Stimulated activated CD8-positive, alpha-beta memory T cell treated with anti-CD3 and anti-CD28 coated beads, Interleukin-12 subunit alpha, Interleukin-12 subunit beta, amount 100 ng/mL, for 1 hour (primary cell): ENCODE measurements at places on chromosomes 1 and 21.

- DNase-seq: no peak
Measured at GRCh38 chr1:45499415-45499769, 481 bp downstream of the CCDC163 start.

DNA sequence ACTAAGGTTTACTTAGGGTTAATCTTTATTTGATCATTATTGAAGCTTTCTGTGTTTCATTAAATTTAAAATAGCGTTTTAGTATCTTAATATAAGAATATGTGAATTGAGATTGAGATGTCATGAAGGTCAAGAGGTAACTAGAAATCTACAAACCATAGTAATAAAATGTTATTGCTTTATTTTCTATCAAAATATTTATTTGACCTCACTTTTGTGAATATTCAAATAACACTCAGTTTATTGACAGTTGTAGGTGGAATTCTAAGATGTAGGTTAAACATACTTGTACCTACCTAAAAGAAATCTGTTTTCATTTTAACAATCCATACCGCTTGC, 5.7 kb downstream of the ADGRL2 start:
- DNase-seq: no peak

- DNase-seq: peak; percentile 16
Measured at GRCh38 chr1:109802136-109802900, 38.6 kb upstream of the EPS8L3 start.

- DNase-seq: no peak
Measured at GRCh38 chr1:210292231-210292871, 36.4 kb upstream of the HHAT start.

DNA sequence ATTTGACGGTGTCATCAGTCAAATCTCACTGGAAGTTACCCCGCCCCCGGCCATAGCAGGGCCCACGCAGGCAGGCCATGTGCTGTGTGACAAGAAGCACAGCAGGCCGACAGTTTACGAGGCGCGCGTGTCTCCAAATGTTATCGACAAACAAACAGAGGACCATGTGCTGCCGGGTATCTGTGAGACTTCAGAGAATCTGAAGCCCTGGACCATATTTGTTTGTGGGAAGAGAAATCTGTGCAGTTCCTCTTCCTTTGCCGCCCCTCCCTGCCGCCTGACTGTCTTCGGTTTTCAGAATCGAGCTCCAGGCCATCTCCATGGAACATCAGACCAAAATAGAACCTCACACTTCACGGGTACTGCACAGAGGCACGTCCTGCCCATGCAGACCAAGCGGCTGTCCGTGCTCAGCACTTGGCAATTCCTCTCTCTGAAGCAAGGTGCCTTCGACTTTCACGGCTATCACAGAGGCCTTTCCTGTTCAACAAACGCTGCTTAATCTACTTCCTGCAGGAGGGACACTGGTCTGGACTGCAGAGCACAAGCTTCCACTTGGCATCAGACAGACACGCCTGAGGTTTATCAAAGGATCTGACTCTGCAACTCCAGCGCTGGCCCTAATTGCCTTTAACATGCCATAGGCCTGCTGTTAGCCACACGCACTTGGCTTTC, 135.7 kb upstream of the KRTAP19-8 start:
- DNase-seq: no peak

DNA sequence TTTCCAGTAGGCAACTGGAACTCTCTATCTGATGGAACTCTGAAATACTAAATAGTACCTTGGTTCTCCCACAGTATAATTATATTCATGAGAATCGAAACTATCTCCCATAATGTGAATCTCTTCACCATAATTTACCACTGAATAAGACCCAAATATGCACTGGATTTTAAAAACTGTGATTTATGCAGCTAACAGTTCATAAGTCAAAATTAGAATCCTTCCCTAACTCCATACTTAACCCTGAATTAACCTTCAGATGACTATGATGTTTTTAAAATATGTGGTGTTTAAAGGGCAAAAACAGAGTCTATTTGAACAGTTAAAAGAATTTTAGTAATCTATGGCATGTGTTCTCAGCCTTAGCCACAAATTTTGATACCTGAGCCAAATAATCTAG, 22.9 kb upstream of the SLC44A3 start:
- no peak for DNase-seq

DNA sequence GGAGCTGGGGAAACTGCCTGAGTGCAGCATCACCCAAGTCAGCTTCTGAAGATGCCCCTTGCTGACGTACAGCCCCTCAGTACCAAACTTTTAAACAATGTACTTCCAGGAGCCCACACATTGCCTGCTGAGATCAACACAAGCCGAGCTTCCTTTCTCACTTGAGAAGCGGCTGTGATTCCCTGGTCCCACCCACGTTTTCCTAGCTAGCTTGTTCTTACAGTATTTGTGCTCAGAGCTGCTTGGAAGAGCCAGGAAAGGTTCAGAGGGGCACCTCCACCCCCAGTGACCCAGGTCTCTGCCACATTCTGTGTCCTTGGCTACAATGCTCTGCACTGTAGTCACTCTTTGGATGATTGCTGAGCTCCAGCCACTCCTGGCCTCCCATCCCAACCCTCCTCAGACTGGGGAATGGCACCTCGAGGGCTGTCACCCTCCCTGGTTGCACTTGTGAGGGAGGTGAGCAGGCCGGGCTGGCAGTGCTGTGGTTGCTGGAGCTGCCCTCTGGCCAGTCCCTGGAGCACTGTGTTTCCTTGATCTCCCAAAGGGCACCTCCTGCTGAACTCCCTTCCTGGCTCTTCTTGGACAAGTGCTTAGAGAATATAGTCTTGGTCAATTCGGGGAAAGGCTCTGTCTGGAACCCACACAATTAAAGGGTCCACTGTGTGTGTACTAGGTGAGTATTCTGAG, 355.1 kb downstream of the AJAP1 start:
- no peak for DNase-seq

GRCh38 chr1:244053831-244054230, 2.7 kb downstream of the ZBTB18 start:
- no peak for DNase-seq

- no peak for DNase-seq
Measured at GRCh38 chr1:18045203-18045602, 62.4 kb upstream of the IGSF21 start.

- DNase-seq: no peak
Measured at GRCh38 chr1:220880726-220881506, 1.7 kb downstream of the HLX start.

- DNase-seq: no peak
Measured at GRCh38 chr21:29385934-29386520, 87.3 kb downstream of the BACH1 start.

DNA sequence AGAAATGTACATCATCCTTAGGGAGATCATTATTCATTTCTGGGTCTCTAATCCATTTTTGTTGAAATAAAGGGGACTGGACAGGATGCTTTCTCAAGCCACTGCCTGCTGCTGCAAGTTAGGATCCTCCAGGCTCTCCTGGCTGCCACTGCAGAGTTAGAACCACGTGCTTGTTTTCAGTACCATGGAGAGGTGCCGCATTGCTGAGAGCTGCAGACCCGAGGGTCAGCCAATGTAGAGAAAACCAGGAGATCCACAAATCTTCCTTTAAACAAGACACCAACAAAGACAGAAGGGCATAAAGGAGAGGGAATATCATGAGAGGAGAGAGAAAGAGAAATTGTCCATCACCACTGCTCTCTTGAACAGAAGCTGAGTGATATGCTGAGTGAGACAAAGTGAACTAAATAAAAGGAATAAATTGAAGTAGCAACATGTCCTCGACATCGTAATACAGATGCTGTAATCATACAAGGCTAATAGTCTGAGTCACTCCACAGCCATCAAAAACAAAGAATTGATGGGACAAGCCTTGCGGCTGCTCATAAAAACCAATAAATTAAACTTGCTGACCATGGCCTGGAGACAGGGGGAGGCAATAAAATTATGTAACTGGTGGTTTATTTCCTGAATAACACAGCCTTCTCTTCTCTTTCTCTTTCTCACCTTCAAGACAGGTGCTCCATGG, 255.7 kb downstream of the OMA1 start:
- DNase-seq: no peak

- peak; percentile 85 for DNase-seq
Measured at GRCh38 chr1:182143154-182143657, 81.7 kb upstream of the ZNF648 start.

GRCh38 chr1:182601913-182602312, 2.3 kb downstream of the RGS16 start:
- no peak for DNase-seq

DNA sequence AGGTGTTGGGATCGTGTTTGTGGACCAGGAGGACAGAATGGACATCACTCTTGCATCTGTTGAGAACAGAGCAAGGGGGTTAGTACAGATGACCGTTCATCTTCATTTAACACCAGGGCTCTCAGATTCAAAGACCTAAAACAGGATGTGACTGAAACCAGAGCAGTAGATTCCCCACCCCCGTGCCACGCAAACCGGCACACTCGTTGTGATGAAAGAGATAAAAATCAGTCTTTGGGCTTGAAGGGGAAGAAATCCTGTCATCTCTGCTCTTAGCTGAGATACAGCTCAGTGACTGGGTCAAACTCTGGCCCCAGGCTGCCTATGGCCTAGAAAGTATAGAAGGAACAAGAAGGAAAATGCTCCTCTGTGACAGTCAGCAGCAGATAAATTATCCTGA, 146.2 kb upstream of the KRTAP19-8 start:
- DNase-seq: peak; percentile 50

DNA sequence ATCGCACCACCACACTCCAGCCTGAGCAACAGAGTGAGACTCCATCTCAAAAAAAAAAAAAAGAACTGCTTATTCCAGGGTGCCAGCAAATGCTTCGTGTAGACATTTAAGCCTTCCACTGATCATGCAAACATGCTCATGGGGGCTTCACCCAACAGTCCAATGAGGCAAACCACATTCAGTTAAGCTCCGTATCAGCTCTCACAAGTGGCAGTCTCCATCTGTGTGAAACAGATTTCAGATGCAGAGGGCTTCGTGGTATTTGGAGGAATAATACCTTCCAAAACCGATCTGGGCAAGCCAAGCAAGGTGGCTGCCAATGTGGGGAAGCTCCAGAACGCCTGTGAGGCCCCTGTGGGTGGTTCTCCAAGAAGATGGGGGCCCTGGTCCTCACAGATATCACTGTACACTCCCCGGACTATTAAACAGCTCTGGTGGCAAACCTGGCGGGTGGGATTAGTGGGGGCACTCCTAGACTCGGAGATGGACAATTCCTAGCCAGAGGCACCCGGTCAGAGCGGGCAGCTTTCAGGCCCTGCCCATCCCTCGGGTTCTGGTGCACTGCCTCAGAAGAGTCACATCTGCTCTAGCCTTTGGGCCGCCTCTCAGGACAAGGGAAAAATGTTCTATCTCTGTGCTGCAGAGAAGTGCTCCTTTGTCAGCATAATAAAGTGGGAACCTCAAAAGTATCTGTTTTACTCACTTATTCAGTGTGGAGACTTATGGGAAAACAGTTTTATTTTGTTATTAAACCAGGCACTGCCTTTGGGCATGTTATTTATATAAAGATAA, 10.2 kb downstream of the CREG1 start:
- no peak for DNase-seq

GRCh38 chr1:245173446-245174211, 18.8 kb downstream of the KIF26B start:
- no peak for DNase-seq

DNA sequence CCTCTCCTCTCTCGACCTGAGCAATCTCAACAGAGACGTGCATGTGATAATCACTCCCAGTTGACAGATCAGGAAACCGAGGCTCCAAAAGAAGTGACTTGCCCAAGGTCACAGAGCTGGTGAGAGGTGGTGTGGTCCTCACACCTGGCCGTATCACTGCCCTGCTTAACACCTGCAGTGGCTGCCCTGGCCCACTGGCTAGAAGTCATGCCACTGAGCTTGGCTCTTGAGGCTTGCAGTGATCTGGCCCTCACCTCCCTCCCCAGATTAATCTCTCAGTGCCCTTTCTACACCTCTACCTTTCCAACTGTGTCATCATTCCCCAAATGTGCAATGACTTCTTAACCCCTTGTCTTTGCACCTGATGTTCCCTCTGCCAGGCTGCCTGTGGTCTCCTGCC, 38.8 kb downstream of the CDCP2 start:
- DNase-seq: no peak

- peak; percentile 5 for DNase-seq
Measured at GRCh38 chr1:158035976-158036583, 42.6 kb downstream of the KIRREL1 start.

DNA sequence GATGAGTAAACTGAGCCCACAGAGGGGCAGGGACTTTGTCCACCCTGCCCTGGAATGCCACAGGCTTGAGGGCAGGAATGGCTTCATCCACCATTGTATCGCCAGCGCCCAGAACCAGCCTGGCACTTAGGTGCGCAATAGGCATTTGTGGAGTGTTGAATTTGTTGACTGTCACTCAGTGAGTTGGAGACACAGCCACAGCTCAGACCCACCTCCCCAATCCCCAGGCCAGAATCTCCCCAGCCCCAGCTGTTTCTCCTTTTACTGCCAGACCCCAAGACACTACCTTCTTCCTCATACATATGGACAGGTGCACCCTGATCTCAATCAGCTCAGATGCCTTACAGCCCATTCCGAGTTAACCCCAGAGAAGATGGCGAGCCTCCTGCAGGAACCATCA, 674.5 kb downstream of the MATN1 start:
- DNase-seq: no peak

GRCh38 chr1:85240643-85241042, 18.8 kb downstream of the C1orf52 start:
- no peak for DNase-seq

DNA sequence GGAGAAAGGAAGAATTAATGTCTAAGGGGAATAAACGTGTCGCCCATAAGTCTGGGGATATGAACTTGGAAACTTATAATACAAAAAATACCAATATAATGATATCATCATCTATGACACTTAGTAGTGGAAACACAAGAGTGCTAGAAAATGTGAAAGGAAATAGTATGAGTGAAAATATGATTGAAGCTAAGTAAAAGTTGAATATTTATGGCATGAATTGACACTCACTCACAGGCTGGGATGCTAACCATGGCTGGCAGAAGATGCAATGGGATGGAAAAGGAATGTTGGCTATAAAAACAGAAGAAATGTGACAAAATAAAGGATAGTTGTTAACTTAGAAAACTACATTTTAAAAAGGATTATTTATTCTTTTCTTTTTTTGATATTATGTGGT, 120.1 kb downstream of the XPR1 start:
- DNase-seq: no peak

GRCh38 chr1:110916669-110917306, 43.8 kb downstream of the CD53 start:
- no peak for DNase-seq

DNA sequence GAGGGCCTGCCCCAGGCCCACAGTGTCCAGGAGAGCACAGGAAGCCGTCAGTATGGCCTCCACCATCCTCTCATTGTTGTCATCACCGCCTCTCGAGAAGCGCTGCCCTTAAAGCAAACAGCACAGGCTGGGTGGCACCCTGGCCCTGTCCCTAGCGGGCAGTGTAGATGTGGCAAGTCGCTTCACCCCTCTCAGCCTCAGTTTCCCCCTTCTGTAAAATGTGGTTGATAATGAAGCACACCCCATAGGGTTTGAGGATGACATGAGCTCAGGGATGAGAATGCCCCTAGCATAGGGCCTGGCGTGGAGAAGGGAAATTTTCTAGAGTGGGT, 13.4 kb downstream of the PLA2G2F start:
- no peak for DNase-seq
